Activated CD4-positive, alpha-beta T cell treated with anti-CD3 and anti-CD28 coated beads for 1 hour (primary cell): ENCODE measurements at places on chromosomes 5 and 9.

DNA sequence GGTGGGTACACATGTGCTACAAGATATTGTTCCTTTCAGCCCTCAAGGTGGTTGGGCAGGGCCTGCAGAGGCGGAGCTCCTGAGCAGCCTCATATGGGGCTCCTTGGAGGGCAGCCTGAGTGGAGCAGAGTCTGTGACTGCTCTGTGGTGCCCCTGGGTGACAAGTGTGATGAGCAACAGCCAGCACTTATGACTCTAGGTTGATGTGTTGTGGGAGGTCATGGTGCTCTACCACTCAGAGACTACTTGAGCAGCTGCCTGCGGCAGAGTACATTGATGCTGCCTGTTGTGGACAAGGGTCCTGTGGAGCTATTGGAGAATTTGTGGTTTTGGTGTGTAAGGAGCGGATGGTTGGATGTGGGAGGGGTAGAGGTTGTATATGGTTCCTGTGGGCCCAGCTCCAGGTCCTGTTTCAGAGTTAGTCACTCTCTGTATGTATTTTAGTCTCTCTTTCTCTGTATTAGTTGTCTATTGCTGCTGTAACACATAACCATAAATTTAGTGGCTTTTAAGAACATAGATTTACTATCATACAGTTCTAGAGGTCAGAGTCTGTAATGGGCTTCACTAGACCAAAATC lies 141.3 kb downstream of the SREK1 start:
- DNase-seq = no peak

DNA sequence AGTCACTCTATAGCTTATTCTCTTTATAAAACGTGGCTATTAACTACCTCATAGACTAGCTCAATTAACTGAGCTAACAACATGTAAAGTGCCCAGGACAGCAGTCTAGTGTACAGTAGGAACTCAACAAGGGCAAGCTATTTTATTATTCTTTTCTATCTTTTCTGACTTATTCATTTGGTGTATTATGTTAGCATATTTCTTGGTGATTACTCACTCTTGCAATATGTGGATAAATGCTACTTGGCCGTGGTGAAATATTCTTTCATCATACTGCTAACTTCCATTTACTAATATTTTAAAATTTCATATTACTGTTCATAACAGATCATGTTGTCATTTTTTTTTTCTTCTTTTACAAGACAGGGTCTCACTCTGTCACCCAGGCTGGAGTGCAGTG lies 4.9 kb downstream of the SLC25A51 start:
- DNase-seq = no peak

DNA sequence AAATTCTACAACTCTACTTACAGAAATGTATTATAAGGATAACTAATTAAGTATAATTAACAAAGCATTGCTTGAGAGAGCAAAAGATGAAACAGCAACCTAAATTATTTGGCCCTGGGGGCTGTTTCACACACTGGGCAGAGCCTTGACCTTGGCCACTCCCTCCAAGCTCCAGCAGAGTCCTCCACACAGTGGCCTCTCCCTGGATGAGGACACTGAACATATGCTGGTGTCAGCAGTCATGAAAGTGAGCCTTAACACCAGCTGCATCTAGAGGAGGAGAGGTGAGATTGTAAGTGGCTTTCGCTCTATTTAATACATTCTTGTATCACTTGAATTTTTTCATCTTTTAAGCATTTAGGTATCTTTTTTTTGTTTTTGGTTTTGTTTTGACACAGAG lies 23.3 kb upstream of the ZDHHC12 start:
- DNase-seq = no peak

DNA sequence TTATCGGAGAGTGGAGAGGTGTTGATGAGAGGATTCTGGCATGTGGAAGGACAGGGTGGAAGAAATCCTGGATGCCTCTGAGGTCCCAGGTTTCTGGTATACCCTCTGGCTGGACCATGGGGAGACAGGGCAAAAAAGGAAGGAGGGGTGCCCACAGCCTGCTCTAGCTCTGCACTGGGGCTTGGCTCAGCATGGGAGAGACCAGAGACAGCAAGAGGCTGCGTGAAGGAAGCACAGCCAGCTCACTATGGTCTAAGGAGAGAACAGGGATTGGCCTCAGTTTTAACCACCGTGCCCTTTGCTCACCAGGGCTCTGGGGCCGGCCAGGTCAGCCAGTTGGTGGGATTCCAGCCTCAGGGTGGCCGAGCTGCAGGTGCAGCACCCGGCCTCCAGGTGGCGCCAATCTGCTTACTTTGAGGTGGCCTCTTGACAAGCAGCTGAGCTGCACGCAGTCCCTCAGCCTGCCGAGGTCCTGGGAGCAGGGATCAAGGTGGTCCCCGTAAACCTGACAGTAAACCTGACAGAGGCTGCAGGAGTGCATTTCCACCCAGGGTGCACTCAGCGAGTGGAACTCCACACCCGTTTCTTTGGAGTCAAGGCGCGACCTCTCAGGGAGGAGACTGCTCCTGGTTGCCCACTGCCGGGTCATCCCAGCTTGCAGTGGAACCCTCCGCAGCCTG lies 25.0 kb upstream of the SPTLC1 start:
- DNase-seq = peak; percentile 50

- no peak for DNase-seq
Observed at GRCh38 chr5:16140944-16141343, 38.6 kb downstream of the MARCHF11 start.

DNA sequence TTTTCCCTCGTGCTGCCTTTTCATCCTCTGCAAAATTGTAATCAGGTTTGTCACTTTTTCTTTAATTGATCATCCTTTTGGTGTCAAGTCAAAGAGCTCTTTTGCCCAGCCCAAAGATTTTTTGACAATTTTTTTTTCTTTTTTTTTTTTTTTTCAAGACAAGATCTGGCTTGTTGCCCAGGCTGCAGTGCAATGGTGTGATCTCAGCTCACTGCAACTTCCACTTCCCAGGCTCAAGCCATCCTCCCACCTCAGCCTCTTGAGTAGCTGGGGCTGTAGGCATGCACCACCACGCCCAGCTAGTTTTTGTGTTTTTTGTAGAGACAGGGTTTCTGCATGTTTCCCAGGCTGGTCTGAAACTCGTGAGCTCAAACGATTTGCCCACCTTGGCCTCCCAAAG lies 36.7 kb downstream of the CDK7 start:
- DNase-seq = no peak

GRCh38 chr9:36315283-36315682 lies 57.0 kb upstream of the GNE start:
- DNase-seq = no peak

GRCh38 chr5:97548739-97549080 lies 365.7 kb upstream of the RIOK2 start:
- DNase-seq = no peak

DNA sequence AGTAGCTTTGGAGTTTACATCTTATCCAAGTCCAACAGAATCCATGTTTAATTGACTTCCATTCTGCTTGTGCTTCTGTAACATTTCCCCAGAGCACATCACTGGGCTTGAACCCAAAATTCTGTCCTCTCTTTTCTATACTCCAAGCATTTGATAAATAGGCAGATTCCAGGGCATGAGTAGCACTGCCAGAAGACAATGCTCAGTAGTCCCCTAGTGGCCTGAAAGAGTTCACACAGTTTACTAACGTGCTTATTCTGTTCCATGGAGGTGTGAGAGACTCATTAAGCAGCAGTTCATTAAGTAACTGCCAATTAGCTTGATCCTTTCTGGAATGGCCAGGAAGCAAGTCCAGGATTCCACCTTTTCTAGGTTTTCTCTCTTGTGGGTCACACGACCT lies 9.4 kb upstream of the GABRA6 start:
- no peak for DNase-seq

GRCh38 chr5:40202814-40203440 lies 476.8 kb upstream of the PTGER4 start:
- no peak for DNase-seq

GRCh38 chr5:112635276-112635675 lies 102.4 kb upstream of the APC start:
- DNase-seq = no peak

DNA sequence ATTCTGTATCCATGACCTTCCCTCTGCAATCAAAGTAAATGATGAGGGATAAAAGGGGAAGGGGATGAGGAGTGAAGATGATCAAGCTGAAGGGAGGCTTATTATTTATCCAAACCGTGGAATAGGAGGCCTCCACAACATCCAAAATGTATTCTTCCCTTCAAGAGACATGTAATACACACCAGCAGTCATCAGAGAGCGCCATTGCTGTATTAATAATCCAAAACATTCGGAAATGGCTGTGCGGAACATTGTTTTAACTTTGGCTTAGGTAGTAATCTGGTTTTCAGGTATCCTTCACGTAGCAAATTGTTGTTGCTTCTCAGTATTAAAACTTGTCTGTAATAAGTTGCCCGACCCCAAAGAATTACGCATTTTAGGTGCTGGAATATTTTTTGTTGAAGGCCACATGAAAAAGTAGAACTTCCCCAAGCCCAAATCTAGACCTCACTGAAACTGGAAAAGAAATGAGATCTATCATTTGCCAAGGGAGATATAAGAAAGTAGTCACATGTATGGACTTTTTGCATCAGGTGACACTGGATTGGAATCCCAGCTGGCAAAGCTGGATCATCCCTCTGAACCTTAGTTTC lies 2.6 kb upstream of the BOD1 start:
- no peak for DNase-seq

GRCh38 chr5:77877516-77878355 lies 101.6 kb upstream of the TBCA start:
- no peak for DNase-seq

DNA sequence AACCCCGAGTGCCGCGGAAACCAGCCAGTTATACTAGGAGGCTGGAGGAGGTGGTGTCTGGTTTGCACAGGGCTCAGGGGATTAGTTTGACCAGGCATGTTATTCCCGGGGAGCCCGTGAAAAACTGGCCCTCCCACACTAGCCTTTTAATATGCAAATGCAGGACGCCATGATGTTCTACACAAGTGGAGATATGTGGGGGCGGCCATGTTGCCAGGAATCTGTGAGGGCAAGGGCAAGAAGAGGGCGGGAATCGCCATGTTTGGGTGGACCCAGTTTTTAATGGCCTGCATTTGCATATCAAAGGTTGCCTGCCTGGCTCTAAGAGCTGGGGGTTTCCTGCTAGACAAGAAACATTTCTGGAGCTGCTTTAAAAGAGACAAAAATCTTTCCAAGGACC lies 940.7 kb downstream of the CDH18 start:
- DNase-seq = no peak

DNA sequence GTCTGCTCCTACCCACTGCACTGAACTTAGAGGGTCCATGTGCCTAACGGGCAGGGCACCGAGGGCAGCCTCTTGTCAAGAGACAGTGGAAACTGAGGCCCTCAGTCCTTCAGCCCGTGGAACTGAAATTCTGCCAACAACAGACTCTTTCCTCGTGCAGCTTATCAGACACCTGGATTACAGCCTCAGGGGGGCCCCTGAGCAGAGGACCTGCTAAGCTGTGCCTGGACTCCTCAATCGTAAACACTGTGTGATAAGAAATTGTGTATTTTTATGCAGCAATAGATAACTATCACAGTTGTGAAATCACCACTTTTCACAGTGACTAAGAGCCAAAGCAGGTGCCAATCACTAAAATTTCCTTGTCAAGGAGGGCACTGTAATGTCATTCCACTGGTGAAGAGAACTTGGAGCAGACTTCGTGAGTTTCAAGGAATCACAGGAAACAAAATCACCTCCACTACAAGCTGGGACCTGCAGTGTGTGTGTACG lies 33.4 kb upstream of the CTSV start:
- DNase-seq = no peak

- DNase-seq = no peak
Observed at GRCh38 chr5:132268769-132269551, 11.5 kb downstream of the PDLIM4 start.

GRCh38 chr9:21555911-21556310 lies 73.8 kb upstream of the IFNE start:
- no peak for DNase-seq

- no peak for DNase-seq
Observed at GRCh38 chr9:133103987-133104505, 17.0 kb downstream of the RALGDS start.

DNA sequence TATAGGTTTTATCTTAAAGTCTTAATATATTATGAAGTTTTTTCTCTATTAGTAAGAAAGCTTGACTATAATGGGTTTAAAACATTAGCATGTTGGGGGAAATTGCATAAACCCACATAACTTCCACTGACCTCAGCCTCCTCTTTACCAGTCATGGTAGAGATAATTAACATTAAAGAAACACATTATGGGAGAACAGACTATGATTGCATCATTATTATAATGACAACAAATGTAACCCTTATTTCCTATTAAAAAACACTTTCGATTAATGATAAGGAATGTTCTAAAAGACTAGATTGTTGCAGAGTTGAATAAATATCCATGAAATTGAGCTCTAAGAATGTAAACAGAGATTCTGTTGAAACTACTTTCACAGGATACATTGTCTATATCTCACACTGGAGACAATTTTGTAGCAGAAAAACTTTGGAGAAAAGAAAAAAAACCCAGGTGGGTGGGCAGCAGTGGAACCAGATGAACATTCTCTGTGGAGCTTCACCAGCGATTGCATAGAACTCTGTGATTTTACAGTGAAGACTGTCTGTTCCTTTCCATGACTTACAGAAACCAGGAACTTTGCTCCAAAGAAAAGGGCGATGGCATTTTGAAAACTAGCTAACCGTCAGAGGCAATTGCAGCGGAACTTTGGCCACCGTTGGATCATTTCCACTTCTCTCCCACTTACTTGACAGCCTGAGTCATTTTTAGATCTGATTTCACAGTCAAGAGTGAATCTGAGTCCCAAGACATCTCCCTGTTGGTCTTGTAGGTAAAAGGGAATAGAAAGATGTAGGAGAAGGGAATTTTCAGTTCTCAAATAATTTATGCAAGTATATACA lies 21.0 kb upstream of the ERAP2 start:
- no peak for DNase-seq

GRCh38 chr9:95435074-95435728 lies 81.6 kb downstream of the PTCH1 start:
- no peak for DNase-seq

GRCh38 chr5:40052808-40053207 lies 626.9 kb upstream of the PTGER4 start:
- no peak for DNase-seq

- DNase-seq = no peak
Observed at GRCh38 chr5:125357660-125358059, 611.2 kb upstream of the ZNF608 start.

DNA sequence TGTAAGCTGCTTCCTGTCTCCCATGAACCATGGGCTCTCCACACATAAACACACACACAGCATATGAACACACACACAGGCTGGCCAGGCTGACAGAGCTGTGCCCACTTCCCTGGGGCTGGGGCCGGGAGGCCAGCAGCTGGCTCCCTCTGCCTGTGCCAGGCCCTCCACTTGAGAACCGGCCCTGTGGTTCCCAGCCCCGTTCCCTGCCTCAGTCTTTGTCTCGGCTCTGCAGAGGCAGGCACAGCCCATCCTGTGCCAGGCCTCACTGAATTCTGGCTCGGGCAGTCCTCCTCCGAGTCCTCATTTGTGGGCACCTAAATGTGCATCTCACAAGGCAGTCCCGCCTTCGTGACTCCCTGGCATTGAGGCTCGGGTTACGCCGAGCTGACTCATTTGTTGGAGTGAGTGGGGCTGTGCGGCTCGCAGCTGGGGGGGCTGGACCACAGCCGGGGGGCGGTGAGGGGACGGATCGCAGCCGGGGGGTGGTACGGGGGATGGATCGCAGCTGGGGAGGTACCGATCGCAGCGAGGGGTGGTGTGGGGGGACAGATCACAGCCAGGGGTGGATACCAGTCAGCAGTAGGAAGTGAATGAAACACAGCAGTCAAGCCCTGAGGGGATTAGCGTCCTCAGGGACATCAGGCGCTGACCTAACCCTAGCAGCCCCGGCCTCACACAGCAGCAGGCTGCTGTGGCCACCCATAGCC lies 72.3 kb downstream of the PSMB7 start:
- DNase-seq = no peak

GRCh38 chr9:106481013-106481609 lies 381.9 kb upstream of the ZNF462 start:
- no peak for DNase-seq
